ENCODE measurements at places on chromosomes 11 and 22.

GRCh38 chr22:31281733-31282132, 10.6 kb downstream of the PIK3IP1 start:
- no peaks in the 10 kb centered on the region for H3K27me3 ChIP-seq
- DNase-seq: no peak

DNA sequence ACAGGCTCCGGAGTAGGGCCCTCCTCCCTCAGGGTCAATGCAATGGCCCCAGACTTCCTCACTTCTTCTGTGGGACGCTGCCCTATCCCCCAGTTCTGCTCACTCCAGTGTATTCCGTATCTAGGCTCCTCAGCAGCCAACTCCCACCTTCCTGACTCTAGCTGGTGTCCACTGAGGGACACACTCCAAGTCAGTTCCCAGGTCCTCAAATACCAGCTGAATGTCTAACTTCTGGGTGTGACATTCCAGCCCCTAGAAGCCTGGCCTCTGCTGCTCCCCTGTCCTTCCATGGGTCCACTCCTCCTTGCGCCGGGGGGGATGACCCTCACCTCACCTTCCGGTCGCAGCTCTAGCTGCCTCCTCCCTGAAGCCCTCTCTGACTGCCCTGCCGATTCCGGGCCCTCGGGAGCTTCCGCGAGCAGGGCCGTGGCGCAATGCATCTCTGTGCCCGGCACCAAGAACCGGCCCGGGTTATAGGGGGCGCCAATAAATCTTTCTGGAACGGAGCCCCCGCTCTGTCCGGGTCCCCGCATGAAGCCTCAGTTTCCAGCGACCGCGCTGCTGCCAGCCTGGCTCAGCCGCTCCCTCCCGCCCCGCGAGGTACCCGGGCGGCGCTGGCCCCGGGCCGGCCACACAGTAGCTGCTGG, 15.4 kb downstream of the BAD start:
- peaks cover 16% of the 10 kb centered on the region for H3K36me3 ChIP-seq
- H3K4me3 ChIP-seq: peak overlapping the region; percentile 35
- no peak for DNase-seq
- H3K27ac ChIP-seq: peak overlapping the region; percentile 78
- H3K4me1 ChIP-seq: peaks cover 55% of the 10 kb centered on the region

GRCh38 chr11:17607083-17607429, 60.0 kb downstream of the OTOG start:
- H3K4me3 ChIP-seq: no peak overlapping the region
- H3K4me1 ChIP-seq: no peaks in the 10 kb centered on the region
- H3K27ac ChIP-seq: no peak overlapping the region
- H3K27me3 ChIP-seq: peaks cover 11% of the 10 kb centered on the region
- DNase-seq: no peak
- H3K36me3 ChIP-seq: no peaks in the 10 kb centered on the region

DNA sequence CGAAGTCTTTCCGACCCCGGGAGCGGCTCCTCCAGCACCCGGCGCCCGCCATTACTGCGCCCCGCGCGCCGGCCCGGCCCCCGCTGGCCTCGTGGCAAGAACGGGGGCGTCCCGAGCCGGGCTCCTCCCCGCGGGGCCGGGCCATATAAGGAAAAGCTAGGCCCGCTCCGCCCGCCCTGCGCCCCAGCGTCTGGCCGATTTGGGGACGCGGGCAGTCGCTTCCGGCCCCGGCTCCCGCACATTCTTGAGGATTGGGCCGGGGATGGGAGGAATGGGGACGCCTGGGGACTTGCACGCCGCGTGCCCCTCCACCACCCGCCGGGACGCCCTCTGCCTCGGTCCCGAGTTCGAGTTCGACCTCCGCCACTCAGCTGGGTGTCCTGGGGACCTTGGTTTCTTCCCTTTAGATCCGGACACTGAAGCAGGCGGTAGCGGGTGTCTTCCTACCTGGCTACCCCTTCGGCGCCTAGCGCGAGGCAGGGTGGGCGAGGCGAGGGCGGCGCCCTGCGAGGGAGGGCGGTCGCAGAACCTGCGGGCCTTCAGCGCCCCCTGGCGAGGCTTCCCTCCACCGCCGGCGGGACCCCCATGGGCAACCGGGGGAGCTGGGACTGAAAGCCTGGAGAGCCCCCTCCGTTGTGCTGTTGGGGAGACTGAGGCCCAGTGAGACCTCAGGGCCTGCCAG, 3.8 kb downstream of the SMTN start:
- no peak for DNase-seq
- H3K27ac ChIP-seq: peak overlapping the region; percentile 63
- H3K4me3 ChIP-seq: peak overlapping the region; percentile 85
- H3K27me3 ChIP-seq: no peaks in the 10 kb centered on the region
- H3K4me1 ChIP-seq: peaks cover 50% of the 10 kb centered on the region

- H3K27me3 ChIP-seq: no peaks in the 10 kb centered on the region
- H3K4me1 ChIP-seq: peaks cover 28% of the 10 kb centered on the region
- H3K4me3 ChIP-seq: no peak overlapping the region
- no peak overlapping the region for H3K27ac ChIP-seq
Observed at GRCh38 chr22:46622081-46622521, 1.9 kb downstream of the GRAMD4 start.

DNA sequence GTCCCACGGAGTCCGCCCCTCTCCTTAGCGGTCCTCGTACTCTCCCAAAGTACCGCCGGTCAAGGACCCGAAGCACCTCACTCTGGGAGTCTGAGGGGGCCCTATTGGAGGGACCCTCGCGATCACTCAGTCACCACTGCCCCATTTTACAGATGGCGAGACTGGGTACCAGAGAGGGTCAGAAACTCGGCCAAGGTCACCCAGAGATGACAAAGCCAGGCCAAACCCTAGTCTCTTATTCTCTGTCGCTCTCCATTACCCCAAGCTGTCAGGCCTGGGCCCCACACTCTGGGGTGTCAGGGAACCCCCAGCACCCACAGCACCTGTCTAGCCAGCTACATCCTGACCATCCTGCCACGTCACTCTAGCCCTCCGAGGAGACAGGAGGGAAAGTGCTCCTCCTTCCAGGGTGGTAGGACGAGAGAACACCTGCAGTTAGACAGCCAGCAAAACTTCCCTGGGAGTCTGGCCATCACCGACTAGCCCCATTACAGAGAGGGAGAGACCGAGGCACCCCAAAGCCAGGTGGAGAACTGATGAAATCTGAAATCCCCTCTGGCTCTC, 1.4 kb upstream of the KCNJ4 start:
- H3K27me3 ChIP-seq: peaks cover 77% of the 10 kb centered on the region
- no peak overlapping the region for H3K4me3 ChIP-seq
- H3K27ac ChIP-seq: no peak overlapping the region
- peaks cover 14% of the 10 kb centered on the region for H3K4me1 ChIP-seq
- DNase-seq: no peak

DNA sequence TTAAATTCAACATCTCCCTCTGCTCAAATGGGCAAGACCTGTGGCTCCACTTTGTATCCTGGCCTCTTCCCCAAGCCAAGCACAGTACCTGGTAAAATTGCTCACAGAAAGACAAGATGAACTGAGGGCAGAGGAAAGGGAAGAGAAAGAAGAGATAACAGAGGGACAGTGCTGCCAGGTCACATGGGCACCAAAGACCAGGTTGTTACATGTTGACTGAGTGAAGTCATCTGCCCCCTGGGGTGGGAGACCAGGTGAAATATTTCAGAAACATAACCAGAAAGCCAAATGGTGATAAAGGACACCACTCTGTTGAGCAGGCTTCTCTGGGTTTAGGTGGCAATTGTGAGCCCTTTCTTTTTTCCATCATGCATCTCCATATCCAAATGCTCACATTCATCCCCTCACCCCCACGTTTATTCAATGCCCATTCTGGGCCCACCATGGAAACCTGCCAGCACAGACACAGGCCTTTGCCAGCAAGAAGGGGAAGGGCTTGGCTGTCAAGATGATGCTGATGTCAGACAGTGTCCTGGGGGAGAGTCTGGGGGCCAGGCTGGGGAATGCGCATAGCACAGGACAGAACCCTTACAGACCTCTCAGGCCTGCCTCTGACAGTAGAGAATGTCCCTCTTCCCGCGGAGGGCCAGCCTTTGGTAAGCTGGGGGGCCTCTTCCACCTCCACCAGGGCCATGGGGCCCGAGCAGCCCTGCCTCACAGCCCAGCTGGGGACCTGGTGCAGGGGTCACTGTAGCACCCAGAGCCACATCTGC, 51.6 kb downstream of the DGCR2 start:
- H3K27me3 ChIP-seq: no peaks in the 10 kb centered on the region
- no peak overlapping the region for H3K27ac ChIP-seq
- H3K4me1 ChIP-seq: peaks cover 14% of the 10 kb centered on the region
- no peak for DNase-seq
- H3K4me3 ChIP-seq: no peak overlapping the region
- peaks cover 15% of the 10 kb centered on the region for H3K36me3 ChIP-seq

GRCh38 chr22:22201185-22201929, 43.2 kb upstream of the VPREB1 start:
- H3K36me3 ChIP-seq: no peaks in the 10 kb centered on the region
- no peak overlapping the region for H3K4me3 ChIP-seq
- no peak for DNase-seq
- H3K27ac ChIP-seq: no peak overlapping the region
- peaks cover 29% of the 10 kb centered on the region for H3K27me3 ChIP-seq

DNA sequence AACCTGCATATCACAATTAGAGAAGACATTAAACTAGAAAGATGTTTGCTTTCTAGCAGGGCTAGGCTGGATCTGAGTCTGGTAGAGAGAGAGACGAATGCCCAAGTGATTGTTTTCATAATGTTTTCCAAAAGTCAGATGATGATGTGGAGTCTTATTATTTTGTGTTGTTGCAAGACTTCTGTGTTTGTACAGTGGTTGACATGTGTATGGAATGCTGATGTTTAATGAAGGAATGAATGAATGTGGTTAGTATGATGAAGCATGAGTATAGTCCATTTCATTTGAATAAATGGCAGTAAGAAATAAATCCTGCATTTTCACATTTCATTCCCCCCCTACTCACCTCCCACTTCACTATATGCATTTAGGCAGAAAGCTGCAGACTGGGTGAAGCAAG, 69.6 kb downstream of the PPP2R1B start:
- H3K4me3 ChIP-seq: no peak overlapping the region
- no peak overlapping the region for H3K27ac ChIP-seq
- no peaks in the 10 kb centered on the region for H3K36me3 ChIP-seq

GRCh38 chr22:43385770-43386641, 25.8 kb upstream of the MPPED1 start:
- H3K4me1 ChIP-seq: no peaks in the 10 kb centered on the region
- H3K27me3 ChIP-seq: peaks cover 19% of the 10 kb centered on the region
- no peak overlapping the region for H3K27ac ChIP-seq

DNA sequence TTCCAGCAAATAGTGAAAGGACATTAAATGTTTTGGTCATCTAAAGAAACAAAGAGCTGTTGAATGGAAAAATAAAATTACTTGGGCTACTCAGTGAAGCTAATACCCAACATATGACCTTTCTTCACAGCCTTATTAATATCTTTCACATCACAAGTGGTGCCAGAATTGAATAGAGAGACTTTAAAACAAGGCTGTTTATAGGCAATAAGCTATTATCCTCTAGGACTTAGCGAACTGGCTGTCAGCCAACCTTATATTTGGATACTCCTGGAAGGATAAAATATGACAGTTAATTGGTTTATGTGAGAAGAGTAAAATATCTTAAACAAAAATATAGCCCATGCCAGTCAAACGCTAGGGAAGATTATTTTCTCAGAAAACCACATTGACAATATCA, 225.5 kb upstream of the BLID start:
- no peaks in the 10 kb centered on the region for H3K36me3 ChIP-seq
- H3K27me3 ChIP-seq: no peaks in the 10 kb centered on the region
- no peak for DNase-seq
- no peak overlapping the region for H3K27ac ChIP-seq
- H3K4me1 ChIP-seq: peaks cover 11% of the 10 kb centered on the region

DNA sequence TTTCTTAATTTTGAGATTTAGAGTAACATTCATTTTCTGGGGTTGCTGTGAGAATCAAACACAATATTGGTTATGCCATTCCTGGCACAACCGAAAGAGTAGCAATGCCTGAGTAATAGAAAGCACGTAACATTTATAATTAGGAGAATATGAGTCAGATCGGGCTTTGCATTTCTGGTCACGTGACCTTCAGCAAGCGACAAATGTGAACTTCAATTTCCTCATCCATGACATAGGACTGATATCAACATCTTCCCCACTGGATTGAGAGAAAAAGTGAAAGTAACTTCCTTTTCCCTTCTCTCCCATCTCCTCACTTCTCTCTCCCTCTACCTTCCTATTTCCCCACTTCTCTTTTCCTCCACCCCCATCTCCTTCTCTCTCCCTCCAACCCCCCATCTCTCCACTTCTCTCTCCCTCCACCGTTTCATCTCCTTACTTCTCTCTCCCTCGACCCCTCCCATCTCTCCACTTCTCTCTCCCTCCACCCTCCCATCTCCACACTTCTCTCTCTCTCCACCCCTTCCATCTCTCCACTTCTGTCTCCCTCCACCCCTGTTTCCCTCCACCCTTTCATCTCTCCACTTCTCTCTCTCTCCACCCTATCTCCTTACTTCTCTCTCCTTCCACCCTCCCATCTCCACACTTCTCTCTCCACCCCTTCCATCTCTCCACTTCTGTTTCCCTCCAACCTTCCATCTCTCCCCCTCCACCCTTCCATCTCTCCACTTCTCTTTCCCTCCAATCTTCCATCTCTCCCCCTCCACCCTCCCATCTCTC, 33.5 kb upstream of the CAT start:
- H3K27me3 ChIP-seq: no peaks in the 10 kb centered on the region
- DNase-seq: no peak
- H3K4me1 ChIP-seq: peaks cover 16% of the 10 kb centered on the region
- no peaks in the 10 kb centered on the region for H3K36me3 ChIP-seq

DNA sequence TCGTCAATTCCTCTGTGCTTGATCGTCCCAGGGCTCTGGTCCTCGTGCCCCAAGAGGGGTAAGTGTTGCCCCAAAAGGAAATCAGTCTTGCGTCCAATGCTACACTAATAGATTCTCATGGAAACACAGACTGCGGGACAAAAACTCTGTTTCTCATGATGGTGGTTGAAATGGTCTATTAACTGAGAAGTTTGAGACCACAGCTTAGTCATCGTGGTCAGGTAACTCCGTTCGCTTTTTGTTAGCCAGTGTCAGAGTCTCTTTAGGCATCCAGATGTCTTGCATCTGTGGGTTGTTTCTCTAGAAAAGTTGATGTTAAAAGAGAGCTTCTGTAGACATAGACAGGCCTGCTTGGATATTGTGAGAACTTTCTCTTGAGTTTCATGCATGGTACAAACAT, 104.6 kb upstream of the SORL1-AS1 start:
- no peak for DNase-seq
- H3K27ac ChIP-seq: no peak overlapping the region
- H3K27me3 ChIP-seq: no peaks in the 10 kb centered on the region
- peaks cover 70% of the 10 kb centered on the region for H3K36me3 ChIP-seq

GRCh38 chr11:65817312-65817834, 16.4 kb upstream of the SNX32 start:
- no peaks in the 10 kb centered on the region for H3K36me3 ChIP-seq
- peak overlapping the region; percentile 27 for H3K27ac ChIP-seq
- no peaks in the 10 kb centered on the region for H3K27me3 ChIP-seq
- peak overlapping the region; percentile 57 for H3K4me3 ChIP-seq
- peaks cover 12% of the 10 kb centered on the region for H3K4me1 ChIP-seq
- no peak for DNase-seq

GRCh38 chr11:67006029-67006884, 16.7 kb upstream of the SYT12 start:
- H3K4me3 ChIP-seq: no peak overlapping the region
- H3K27me3 ChIP-seq: no peaks in the 10 kb centered on the region
- no peaks in the 10 kb centered on the region for H3K4me1 ChIP-seq
- no peaks in the 10 kb centered on the region for H3K36me3 ChIP-seq
- no peak overlapping the region for H3K27ac ChIP-seq

GRCh38 chr11:86219311-86220193, 25.0 kb upstream of the EED start:
- no peak overlapping the region for H3K4me3 ChIP-seq
- peaks cover 2% of the 10 kb centered on the region for H3K4me1 ChIP-seq
- H3K27me3 ChIP-seq: no peaks in the 10 kb centered on the region
- H3K27ac ChIP-seq: no peak overlapping the region
